Pancreas (tissue), 10 donors: ENCODE measurements at places on chromosomes 7 and 10. TPM values are rescaled to one million over a fixed set of nuclear protein-coding genes. Genes with fewer than 3 reads are reported as not detected.

MBLAC1 gene
- polyA plus RNA-seq, result 3.7 TPM

TEX47 gene
- not detected for polyA plus RNA-seq

APBB1IP gene
- 2.1 TPM for polyA plus RNA-seq

EBLN1 gene
- polyA plus RNA-seq, result not detected

DGKB gene
- polyA plus RNA-seq, result 0.23 TPM

ELMO1 gene
- polyA plus RNA-seq, result 20.6 TPM

HMX2 gene
- polyA plus RNA-seq, result 0.19 TPM

- H3K36me3 ChIP-seq, result no peaks in the 10 kb centered on the region
- no peak for DNase-seq
- H3K4me1 ChIP-seq, result peaks cover 21% of the 10 kb centered on the region
- H3K27me3 ChIP-seq, result no peaks in the 10 kb centered on the region
- H3K4me3 ChIP-seq, result no peak overlapping the region
- no peak overlapping the region for H3K27ac ChIP-seq
Observed at GRCh38 chr7:111801277-111801676, 239.0 kb upstream of the IMMP2L start.

DNA sequence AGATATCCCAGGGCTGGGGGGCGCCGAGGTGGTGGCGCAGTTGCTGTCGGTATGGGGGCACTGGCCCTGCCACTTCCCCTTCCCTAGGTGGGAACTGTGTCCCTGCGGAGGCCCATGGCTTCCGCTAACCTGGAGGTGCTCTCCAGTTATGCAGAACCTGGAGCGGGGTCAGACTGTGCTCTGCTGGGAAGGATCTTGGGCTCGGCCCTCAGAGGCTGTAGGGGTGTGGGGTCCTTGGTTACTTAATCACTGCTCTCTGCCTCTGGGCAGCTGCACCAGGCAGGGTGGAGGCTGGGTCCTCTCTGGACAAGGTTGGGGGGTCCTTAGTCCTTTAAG lies 2.4 kb downstream of the BRI3 start:
- peak overlapping the region; percentile 89 for H3K4me3 ChIP-seq
- H3K27me3 ChIP-seq, result no peaks in the 10 kb centered on the region
- H3K36me3 ChIP-seq, result no peaks in the 10 kb centered on the region
- no peak for DNase-seq

DNA sequence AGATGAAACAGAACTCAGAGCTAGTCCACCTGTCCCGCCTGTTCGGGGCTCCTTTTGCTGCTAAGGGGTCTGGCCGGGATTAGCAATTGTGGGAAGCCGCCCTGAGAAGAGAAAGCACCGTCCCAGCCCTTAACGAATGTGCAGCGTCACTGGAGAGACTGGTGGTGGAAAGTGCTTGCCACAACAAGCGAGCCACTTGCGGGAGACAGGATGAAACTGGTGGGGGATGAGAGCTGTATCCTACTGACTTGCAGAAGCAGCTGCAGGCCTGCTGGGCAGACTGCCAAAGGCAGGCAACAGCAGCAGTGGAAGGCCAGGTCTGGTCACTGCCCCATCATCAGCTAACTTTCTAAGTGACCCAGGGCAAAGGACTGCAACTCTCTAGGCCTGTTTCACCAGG lies 95.4 kb downstream of the FAM53B start:
- H3K27me3 ChIP-seq, result no peaks in the 10 kb centered on the region

DNA sequence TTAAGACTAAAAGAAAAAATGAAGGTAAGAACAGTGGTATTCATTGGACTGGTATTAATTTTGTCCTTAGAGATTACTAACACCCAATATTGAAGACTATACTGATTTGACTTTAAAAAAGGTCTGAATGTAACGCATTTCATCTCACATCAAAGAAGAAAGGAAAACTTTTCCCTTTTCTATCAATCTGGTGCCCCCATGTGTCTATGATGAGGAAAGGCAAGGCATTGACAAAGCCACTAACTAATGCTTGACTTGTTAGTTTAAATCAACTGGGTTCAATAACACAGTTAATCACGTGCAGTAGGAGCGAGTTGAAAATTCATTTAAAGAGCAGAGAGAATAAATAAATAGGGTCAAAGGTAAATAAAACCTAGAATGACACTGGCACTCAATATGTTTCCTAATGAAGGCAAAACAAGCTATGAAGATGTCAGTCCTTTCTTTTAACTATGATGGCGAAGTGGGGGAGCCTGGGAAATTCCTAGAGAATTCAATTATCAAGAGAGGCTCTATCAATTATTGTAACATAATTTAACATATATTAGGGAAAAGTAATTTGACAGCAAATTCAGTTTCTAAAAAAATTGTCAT lies 180.9 kb downstream of the ANK3 start:
- H3K27ac ChIP-seq, result no peak overlapping the region
- DNase-seq, result no peak
- H3K4me1 ChIP-seq, result no peaks in the 10 kb centered on the region
- no peaks in the 10 kb centered on the region for H3K36me3 ChIP-seq
- no peaks in the 10 kb centered on the region for H3K27me3 ChIP-seq

DNA sequence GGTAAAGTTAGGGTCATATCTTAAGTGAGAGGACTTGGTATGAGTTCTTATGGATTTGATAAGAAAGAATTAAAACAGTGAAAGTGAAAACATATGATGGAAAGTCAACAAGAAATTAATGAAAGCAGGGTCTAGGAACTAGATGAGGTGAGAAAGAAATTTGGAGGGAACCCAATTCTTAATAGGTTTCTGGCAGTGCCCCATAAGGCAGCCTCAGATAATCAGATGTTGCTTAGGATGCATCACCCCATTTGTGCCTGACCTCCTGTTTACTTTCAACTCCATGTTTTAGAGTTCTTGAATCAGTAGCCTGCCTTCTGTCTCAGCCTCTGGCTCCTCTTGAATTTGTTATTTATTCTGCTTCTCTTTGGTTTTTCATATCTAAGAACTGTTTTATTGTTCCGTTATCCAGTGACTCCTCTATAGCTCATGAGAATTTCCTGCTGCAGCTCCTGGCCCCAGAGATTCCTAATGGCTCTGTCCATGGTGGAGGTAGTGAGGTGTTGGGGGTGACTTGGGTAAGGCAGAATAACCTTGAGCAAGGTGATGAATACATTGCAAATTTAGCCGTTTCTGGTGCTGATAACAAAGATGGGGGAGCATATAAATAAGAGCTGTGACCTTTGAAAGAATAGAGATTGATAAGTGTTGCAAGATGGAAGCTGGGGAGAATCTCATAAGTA lies 17.6 kb downstream of the ITGB8 start:
- H3K27me3 ChIP-seq, result no peaks in the 10 kb centered on the region
- no peak overlapping the region for H3K27ac ChIP-seq
- no peaks in the 10 kb centered on the region for H3K36me3 ChIP-seq
- no peak overlapping the region for H3K4me3 ChIP-seq

DNA sequence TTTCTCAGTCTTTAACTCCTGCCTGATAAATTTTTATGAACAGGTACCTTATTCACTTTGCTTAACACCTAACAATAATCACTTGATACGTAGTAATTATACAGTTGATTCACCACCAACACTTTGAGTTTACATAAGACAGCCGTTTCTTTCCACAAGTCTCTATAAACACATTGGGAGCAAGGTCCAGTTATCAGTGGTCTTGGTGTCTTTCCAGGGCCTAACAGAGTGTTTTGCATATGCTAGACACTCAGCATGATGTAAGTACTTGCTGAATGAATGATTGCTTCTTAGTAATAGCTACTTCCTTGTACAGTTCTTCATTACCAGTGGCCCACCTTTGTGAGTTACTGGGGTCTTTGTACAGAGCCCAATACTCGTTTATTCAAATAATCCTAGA lies 6.4 kb downstream of the CLDN12 start:
- peaks cover 8% of the 10 kb centered on the region for H3K36me3 ChIP-seq
- peak overlapping the region; percentile 66 for H3K27ac ChIP-seq
- no peaks in the 10 kb centered on the region for H3K27me3 ChIP-seq
- no peak for DNase-seq
- H3K4me1 ChIP-seq, result peaks cover 16% of the 10 kb centered on the region
